Activated T-cell treated with anti-CD3 and anti-CD28 coated beads for 1 hour (primary cell): ENCODE measurements at places on chromosomes 1 and 21.
A peak's percentile ranks its signal among the peaks of the same experiment; 100 is the strongest.

DNA sequence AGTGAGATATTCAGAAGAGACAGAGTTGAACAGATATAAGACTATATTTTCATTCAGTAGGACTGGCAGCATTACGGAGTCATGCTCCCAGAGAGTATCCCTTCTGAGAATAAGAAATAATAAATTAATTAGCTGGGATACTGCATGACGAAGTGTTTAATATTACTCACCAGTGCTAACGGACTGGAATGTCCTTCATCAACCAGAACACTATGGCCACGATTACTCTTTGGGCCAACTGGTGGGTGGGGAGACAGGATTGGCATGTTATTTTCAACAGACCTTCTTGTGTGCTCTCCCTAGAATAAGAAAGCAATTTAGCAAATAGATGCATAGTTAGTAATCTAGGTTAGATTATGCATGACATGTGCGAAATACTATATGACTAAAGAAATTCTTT lies 32.4 kb downstream of the ERICH3 start:
- DNase-seq, result no peak

DNA sequence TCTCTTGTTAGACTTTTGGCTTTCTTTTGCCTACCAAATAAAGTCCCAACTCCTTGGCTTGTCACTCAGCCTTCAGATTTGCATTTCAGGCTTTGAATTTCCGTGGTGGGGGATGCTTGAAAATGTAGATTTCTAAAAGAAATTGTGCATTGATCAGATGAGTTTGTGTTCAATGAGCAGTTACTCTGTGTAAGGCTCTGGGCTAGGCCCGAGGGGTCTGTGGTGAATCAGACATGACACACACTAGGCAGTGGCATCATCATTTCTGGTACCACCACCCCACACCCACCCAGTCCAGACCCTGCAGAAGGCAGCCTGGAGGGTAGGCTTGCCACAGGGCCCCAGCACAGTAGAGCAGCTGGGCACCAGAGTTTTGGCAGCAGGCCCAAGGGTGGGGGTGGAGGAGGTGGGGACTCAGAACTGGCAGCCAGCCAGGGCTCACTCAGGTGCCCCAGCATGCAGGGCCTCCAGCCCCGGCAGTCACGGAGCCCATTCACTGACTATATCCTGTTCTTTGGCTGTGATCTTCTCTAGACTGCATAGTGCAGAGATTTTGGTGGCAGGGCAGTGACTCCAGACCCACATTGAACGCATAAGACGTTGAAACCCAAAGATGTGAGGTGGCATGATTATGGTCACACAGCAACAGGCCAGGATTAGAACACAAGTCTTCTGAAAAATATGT lies 97.2 kb upstream of the ARTN start:
- peak; percentile 59 for DNase-seq

GRCh38 chr1:113191579-113192076 lies 118.6 kb downstream of the LRIG2 start:
- no peak for DNase-seq

GRCh38 chr1:155177918-155178281 lies 4.3 kb downstream of the TRIM46 start:
- DNase-seq, result no peak

DNA sequence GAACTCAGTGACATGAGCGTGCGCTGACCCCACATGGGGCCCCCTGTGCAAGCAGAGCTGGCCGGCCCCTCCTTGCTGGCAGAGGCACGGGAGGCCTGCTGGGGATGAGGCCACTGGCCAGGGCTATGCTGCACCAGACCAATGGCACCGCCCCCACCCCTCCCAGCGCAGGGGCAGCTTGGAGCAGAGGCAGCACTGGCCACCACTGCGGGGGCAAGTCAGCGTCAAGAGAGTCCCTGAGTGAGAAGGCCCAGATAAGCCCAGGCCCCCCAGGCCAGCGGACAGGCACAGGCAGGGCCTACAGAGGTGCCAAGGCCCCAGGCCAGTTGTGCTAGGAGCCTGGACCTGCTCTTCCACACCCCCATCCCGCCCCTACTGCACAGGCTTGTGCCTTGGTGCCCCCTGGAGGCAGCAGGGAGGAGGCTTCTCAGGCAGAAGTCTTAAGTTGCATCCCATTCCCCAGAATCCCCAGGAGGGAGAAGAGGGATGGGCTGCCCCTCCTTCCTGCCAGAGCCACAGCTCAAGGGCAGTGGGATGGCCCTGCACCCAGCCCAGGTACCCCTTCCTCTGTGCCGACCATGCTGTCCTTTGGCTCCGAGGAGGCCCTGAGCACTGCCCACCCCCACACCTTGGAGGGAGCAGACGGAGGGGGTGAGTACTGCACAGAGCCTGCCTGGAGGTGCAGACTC lies 35.8 kb downstream of the EPHX1 start:
- DNase-seq, result peak; percentile 22

- no peak for DNase-seq
Observed at GRCh38 chr1:202319381-202320080, 22.2 kb downstream of the UBE2T start.

GRCh38 chr1:232322162-232322734 lies 307.7 kb downstream of the SIPA1L2 start:
- DNase-seq, result no peak

- no peak for DNase-seq
Observed at GRCh38 chr1:189606795-189607476, 870.7 kb downstream of the BRINP3 start.

DNA sequence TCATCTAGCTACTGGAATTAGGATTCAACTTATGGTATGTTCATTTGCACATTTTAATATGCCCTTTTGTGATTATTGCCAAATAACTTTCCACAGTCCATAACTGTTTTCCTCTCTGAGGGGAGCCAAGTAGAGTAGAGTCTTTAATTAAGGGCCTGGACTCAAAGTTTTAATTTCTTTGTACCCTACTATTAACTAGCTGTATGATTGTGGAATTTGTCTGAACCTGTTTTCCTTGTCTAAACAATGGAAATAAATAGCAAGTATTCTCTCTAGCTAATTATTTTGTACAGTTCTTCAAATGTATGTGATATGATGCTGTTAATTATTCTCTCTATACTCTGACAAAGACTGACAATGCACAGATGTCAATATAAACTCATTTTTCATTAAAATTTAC lies 24.0 kb upstream of the SLC30A10 start:
- DNase-seq, result no peak

GRCh38 chr1:11924334-11925195 lies 1.7 kb downstream of the KIAA2013 start:
- no peak for DNase-seq

DNA sequence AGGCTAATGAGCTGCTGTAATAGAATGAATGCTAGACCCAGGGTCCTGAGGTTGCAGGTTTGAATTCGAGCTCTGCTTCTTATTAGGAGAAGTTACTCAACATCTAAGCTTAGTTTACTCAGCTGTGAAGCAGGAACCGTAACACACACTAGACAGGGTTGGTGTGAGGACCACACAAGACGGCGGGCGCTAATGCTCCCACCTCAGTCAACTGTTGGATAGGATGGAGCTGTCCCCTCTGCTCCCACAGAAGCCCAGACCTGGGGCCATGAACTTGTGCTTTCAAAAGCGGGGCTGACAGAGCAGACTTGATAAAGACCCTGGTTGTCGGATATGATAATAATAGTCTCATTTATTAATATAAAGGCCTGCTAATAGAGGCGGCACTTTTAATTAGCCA lies 98.4 kb upstream of the CD34 start:
- no peak for DNase-seq

DNA sequence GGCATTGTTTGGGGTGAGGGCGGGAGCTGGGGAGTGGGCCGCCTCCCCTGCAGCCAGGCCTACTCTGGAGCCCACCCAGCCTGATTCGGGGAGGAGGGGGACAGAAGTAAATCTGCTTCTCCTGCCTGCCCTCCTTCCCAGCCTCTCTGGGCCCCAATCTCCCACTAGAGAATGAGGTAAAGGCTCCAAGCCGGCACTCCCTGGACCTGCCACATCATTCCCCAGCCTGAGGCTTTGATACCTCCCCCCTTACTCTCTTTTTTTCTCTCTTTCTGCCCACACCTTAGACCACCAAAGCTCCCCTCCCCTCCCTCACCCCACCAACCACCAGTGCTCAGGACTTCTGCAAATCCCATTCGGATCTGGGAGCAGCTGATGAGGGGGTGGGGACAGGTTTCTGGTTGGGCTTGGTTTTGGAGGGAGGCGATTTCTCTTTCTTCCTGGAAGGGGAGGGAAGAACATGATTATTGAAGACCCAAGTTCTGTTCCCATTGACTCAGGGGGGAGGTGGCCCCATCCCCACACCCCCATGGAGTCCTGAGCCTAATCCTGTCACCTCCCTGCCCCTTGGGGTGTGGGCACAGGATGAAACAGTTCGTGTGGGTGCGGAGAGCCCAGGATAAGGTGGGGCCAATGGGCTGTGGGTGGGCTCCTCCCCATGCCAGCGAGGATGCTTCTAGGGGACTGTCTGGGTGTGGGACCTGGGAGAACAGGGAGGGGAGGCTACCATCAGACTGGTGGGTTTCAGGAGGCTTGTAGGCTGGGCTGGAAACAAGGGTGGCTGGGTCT lies 1.3 kb downstream of the MAP7D1 start:
- no peak for DNase-seq

DNA sequence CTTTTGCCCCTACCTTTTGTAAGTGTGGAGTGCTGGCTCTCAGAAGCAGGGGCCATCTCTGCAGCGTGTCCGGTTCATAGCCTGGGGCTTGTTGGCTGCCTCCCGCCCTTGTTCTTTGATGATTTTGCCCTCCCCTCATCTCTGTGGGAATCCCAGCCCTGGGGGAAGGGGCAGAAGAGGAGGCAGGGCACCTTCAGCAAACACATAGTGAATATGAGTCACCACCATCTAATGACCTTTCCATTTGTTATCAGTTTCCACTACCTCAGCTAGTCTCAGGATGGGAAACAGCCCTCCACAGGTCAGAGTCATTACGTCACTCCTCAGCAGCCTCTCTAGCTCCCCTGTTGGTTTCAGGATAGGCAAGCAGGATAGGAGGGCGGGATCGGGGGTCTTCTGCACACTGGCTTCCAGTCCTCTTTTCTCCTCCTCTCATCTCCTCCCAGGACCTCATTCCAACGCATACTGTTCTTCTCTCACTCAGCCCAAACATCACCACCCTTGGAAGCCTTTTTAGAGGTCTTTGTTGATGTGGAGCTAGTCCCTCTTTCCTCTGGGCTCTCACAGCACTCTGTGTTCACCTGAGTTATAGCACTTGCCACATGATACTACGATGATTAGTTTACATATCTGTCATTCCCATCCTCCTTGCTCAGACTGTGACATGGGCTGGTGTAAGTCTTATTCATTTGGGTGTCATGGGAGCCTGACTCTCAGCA lies 15.8 kb downstream of the GADD45A start:
- no peak for DNase-seq

DNA sequence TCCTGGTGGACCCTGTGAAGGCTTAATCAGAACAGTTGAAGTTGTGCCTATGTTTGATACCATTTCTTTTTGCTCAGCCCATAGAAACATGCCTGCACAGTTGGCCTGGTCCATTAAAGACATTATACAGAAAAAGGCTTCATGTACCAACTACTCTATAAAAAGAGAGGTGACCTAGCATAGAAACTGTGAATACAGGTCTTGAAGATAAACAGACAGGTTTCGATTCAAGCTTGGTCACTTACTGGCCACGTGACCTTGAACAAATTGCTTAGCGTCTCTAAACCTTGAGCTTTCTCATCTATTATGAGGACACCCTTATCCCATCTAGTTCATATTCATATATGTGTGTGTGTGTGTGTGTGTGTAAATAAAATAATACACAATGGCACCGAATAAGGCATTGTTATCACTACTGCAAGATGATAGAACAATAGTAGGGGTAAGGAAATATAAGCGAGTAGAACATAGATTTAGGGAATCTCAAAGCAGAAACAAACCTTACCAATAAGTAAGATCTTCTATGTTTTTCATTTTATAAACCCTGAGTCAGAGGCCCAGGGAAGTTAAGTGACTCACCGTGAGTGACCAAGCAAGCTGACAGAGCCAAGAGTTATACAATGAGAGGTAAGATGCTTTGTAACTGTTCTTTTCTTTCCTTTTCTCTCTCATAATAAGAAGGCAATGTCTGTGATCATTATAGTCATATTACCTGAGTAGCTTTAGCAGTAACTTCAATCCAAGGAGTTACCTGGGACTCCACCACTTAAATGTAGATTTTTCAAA lies 476.8 kb upstream of the DEPDC1 start:
- DNase-seq, result no peak

- DNase-seq, result no peak
Observed at GRCh38 chr1:201790261-201790660, 38.7 kb upstream of the IPO9 start.

DNA sequence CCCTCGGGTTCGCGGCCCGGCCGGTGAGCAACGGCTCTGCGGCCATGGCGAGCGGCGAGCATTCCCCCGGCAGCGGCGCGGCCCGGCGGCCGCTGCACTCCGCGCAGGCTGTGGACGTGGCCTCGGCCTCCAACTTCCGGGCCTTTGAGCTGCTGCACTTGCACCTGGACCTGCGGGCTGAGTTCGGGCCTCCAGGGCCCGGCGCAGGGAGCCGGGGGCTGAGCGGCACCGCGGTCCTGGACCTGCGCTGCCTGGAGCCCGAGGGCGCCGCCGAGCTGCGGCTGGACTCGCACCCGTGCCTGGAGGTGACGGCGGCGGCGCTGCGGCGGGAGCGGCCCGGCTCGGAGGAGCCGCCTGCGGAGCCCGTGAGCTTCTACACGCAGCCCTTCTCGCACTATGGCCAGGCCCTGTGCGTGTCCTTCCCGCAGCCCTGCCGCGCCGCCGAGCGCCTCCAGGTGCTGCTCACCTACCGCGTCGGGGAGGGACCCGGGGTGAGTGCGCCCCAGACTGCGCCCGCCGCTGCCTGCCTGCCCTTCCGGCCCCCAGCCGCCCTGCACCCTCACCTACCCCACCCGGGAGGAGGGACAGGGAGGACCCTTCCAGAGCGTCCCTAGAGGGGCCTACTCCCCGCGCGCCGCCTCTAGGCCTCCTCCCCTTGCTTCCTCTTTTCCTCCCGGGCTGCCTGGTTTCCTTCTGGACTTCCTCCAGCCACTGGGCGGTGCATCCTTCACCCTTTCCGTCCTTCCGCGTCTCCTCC lies at the start of gene RNPEP:
TSS of gene RNPEP (plus strand) at position 26 of the 757 bp plus-strand sequence. CDS start at position 45, 19 bp downstream.
- DNase-seq, result peak; percentile 44

DNA sequence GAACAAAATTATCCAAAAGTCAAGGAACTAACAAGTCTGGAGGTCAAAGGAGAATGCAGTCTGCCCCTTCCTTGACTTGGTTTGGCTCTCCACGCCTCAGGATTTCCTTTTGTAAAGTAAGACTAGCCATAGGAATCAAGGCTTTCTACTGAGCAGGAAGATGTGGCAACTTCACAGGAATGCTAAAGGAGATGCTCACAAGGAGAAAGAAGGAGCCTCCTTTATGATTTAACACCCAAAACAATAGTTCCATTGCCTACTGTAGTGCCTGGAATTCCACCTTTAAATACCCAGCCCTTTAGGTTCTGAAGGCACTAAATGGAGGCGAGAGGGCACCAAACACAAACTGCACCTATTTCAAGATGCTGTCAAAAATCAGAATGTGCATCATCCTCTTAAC lies 176.3 kb upstream of the NFIA start:
- DNase-seq, result no peak
